ENCODE measurements at places on chromosomes 7 and 10.

DNA sequence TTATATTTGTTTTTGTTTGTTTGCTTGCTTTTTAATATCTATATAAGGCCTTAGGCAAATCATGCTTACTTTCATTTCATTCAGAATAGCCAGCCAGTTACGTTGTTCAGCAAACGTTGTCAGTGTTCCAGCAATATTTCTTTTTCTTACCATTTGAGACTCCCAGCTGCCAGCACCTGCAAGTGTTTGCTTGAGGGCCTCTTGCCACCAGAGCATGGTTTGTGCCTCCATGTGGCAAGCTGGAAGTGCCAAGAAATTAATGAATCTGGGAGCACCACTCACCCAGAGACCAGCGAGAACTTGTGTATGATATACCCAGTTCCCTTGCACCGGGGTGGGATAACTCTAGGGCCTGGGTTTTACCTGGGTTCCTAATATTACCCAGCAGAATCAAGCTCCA, 177.1 kb upstream of the CSTF2T start:
- no peak for DNase-seq
- peaks cover 17% of the 10 kb centered on the region for H3K4me1 ChIP-seq
- H3K36me3 ChIP-seq, result no peaks in the 10 kb centered on the region
- no peaks in the 10 kb centered on the region for H3K27me3 ChIP-seq

DNA sequence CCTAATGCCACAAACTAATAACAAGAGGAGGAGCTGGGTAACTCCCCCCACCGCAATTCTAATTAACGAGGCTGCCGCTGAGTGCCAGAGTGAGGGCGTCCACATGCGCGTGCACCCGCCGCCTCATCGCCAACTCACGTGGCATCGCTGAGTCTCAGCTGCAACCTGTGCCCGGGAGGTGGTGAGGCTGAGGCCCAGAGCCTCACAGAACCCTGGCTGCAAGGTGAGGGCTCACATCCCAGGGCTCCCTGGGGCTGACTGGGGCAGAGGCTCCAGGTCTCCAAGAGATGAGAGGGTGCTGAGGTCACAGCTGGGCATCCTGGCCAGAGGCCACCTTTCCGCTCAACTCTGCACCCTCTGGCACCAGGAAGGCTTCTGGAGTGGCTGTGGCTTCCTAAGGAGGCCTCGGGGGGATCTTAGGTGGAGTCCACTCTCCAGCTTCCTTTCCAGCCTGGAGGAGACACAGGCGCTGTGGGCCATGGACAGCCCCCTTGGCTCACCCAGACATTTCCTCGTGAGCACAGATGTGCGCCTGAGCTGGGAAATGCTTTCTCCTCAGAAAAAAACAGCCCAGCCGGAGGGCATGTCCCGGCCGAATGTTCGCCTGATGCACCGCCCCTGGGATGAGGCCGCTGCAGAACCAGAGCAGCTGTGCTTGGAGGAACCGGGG, 242.6 kb downstream of the MAD1L1 start:
- no peak for DNase-seq
- no peak overlapping the region for H3K4me3 ChIP-seq
- H3K4me1 ChIP-seq, result no peaks in the 10 kb centered on the region

GRCh38 chr10:30823651-30824050, 194.1 kb upstream of the LYZL2 start:
- H3K36me3 ChIP-seq, result no peaks in the 10 kb centered on the region
- H3K4me3 ChIP-seq, result no peak overlapping the region
- H3K27me3 ChIP-seq, result no peaks in the 10 kb centered on the region
- H3K27ac ChIP-seq, result no peak overlapping the region

DNA sequence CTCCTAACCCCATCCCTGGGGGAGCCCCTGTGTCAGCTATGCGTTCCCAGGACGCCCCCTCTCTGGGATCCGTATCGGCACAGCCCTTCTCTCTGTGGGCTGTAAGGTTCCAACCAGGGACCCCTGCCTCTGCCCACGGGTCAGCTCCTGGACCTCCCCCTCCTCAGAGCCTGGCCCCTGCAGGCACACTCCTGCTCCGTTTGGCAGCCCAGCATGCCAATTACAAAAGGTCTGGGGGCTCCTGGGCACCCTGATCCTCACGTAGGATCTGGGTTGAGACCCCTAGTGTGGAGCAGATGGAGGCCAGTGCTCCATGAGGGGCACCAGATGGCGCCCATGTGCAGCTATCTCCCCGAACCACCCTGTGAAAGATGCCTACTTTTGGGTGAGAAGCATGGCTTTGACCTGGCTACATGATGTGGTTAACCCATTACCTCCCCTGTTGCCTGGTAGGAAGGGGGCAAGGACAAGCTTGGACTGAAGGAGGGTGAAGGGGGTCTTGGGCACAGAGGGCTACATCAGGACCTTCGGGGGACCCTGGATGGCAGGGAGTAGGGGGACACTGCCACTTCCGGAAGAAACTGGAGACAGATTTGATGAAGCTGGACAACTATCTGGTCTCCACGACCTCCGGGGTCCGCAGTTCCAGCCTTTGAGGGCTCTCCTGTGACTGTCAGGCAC, 9.0 kb downstream of the TACR2 start:
- H3K27ac ChIP-seq, result no peak overlapping the region
- H3K4me3 ChIP-seq, result peak overlapping the region; percentile 42
- peaks cover 23% of the 10 kb centered on the region for H3K4me1 ChIP-seq

GRCh38 chr7:151454305-151454704, 14.4 kb upstream of the CRYGN start:
- no peak overlapping the region for H3K4me3 ChIP-seq
- H3K4me1 ChIP-seq, result peaks cover 40% of the 10 kb centered on the region
- H3K27ac ChIP-seq, result no peak overlapping the region
- no peaks in the 10 kb centered on the region for H3K36me3 ChIP-seq
- H3K27me3 ChIP-seq, result no peaks in the 10 kb centered on the region
- DNase-seq, result no peak

Measured in GM23338 (cell line).